NB4 (cell line): ENCODE measurements at places on chromosomes 5 and 9.

DNA sequence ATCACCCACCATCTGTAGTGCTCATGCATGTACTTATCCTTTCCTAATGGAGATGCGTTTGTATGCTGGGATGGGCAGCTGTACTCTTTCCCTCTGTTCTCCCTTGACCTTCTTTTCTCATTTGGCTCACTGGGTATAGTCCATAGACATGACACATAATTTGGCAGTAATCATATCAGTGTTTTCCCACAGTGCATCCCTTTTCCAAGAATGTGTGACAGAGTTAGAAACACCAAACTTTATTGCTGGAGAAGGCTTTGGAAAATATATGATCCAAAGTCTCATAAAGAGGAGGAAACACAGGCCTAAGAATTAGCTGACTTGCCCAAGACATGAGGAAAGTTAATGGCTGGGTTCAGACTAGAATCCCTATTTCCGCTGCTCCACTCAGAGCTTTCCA, 1233.4 kb upstream of the DMAC1 start:
- no peak for DNase-seq

GRCh38 chr9:89478821-89479668, 18.9 kb downstream of the SEMA4D start:
- DNase-seq = no peak

GRCh38 chr9:111599092-111599954, at the start of gene PTGR1:
PTGR1 (minus strand) TSS chr9:111599647; CDS start chr9:111597422, 2,225 bp downstream.
- DNase-seq = peak; percentile 70

DNA sequence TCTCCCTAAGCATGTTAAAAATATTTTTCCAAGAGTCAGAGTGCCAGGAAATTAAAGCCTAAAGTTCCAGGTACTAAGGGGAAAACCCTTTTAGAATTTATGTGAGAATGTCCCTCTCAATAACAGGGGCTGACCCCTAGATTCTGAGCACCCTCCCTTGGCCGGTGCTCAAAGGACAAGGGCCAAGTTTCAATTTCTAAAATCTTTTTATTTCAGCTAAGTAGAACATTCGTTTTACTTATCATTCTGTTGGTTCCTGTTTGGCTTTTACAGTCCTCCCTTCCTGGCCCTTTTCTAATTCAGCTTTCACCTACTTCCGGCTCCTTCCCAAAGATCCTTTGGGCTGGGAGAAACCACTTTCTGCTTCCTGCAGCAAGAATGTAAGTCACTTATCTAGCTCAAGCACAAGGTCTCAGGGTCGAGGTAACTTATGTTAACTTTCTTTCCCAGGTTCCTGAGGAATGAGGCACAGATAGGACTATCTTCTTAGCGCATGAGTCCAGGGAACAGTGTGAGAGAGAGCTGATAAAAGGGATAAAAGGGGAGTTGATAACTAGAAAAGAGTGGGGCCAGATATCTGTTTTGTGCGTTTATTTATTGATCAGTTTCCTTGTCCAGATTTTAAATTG, 34.6 kb upstream of the F2RL2 start:
- DNase-seq = no peak

GRCh38 chr9:83937861-83938455, 16.7 kb upstream of the KIF27 start:
- peak; percentile 76 for DNase-seq

- no peak for DNase-seq
Observed at GRCh38 chr9:18585996-18586395, 112.0 kb downstream of the ADAMTSL1 start.
